ENCODE measurements at places on chromosomes 7 and 10.

DNA sequence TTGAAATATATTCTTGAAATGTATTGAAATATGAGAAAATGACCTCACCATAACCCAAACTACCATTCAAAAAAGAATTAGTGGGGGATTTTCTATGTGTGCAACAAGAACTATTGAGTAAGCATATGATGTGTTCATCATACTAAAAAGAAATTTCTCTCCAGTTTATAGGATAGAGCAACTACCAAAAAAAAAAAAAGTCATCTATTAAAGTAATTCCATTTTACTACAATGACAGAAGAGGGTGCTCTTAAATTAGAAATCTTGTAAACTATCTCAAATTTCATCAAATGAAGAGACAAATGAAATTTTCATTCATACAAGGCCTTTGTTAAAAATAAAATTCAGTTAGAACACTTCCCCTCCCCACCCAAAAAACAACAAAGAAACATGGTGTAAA is 195.4 kb upstream of the PLXDC2 start:
- no peak for DNase-seq

DNA sequence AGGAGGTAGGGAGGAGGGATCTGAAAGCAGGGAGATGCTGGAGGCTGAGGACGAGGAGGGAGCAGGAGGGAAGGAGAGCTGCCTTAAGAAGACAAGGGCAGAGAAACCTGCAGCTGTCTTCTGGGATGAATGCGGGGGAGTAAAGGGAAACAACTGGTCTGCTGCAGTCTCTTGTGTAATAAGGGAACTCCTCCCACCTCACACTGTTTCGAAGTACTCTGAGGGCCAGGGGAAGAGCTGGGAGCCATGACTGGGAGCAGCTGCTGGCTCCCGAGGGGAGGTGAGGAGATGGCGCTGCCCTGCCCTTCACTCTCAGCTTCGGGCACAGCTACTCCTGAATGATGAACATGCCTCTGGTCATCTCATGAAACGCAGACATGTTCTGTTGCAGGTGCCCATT is 65.1 kb downstream of the CLEC2L start:
- DNase-seq: no peak

DNA sequence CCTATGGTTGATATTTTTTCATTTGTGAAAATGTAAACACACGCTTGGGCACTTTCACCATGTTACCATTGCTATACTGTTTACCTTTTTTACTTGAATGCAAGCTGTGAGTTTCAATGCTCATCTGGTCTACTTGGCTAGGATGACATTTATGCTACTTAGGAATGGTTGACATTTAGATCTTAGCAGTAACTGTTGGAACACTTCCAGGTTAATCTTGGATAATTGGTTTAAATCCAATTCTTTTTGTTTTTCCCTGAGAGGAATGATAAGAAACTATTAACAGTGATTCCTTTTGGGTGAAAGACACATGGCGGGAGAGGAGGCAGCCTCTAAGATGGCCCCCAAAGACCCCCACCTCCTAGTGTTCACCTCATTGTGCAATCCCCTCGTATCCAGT is 51.4 kb upstream of the AMPH start:
- DNase-seq: no peak

DNA sequence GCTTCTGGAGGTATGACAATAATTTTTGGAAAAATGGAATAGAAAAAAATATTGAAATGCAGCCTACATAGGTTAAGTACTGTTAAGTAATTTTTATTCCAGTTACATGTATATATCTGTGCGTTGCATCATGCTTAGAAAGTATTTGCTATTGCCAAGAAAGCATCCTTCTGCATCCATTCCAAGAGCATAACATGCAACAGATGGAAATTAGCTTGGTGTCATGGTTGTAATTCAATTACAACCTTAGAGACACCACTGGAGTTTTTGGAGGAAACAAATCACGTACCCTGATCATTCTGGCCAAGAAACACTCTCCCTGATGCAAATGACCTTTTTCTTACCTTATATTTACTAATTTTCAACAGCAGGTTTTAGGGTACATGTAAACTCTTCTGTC is 1.7 kb downstream of the AKR1B1 start:
- no peak for DNase-seq

GRCh38 chr10:128543151-128543550 is 416.9 kb upstream of the MKI67 start:
- DNase-seq: no peak

- DNase-seq: no peak
Measured at GRCh38 chr7:128940494-128941322, 3.0 kb downstream of the IRF5 start.

DNA sequence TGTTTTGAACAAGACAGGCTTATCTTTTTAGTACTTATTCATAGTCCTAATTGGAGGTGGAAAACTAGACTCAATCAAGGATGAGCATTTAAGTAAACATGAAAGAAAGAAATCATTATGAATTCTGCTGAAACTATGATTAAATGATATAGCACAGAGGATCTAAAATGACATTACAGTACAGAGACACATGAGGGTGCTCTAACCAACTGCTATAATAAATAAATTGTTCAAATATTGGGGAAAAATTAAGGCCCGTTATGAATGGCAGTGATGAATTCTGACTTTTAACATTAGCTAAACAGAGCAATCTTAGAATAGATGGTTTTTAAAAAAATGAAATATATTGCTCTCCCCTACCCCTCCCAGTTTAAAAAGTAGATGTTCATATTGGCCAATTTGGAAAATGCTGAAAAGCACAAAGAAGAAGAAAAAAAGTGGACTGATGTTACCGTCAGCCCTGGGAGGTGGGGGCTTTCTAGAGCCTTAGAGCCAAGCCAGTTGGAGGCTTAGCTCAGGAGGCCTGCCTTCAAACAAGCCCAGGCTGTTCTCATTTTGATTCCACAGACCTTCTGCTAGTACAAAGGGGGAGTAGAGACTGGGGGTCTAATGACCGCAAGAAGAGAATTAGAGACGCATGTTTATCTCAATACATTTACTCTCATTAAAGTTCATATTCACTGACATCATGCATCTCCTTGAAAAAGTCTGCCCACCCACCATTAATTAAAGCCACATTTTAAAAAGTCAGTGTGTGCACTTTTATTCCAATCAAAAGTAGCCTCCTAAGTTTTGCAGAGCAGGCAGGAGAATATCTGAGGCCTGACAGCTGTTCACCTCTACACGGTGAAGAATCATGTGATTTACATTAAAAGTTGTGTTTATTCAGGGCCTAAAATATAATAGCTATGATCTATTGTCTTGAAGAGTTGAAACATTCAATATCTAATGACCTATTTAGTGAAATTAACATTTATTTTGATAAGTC is 10.0 kb downstream of the WNT2 start:
- DNase-seq: no peak

GRCh38 chr10:117929327-117930067 is 117.2 kb downstream of the RAB11FIP2 start:
- DNase-seq: no peak

- no peak for DNase-seq
Measured at GRCh38 chr10:78513330-78513729, 479.7 kb downstream of the RPS24 start.

DNA sequence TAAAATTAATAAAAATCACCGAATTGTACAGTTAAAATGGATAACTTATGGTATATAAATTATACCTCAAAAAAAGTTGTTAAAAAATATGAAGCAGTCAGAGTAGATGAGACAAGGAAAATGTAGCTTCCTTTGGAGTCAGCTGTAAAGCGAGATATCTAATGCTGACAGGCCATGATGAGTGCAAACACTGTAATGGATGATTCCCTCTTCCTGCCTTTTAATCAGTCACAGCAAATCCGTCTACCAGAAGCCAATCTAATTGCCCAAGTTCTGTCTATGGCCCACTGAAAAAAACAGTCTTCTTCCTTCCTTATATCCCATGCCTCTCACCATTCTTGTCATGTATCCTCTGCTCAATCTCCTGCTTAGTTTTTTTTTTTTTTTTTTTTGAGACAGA is 59.9 kb upstream of the DNAJB12 start:
- no peak for DNase-seq
